Large intestine (tissue), 12 donors: ENCODE measurements at places on chromosomes 4 and X.
A peak's percentile ranks its signal among the peaks of the same experiment; 100 is the strongest.

- DNase-seq: no peak
These were observed 28.2 kb downstream of the IL13RA1 start for GRCh38 chrX:118755633-118756032.

DNA sequence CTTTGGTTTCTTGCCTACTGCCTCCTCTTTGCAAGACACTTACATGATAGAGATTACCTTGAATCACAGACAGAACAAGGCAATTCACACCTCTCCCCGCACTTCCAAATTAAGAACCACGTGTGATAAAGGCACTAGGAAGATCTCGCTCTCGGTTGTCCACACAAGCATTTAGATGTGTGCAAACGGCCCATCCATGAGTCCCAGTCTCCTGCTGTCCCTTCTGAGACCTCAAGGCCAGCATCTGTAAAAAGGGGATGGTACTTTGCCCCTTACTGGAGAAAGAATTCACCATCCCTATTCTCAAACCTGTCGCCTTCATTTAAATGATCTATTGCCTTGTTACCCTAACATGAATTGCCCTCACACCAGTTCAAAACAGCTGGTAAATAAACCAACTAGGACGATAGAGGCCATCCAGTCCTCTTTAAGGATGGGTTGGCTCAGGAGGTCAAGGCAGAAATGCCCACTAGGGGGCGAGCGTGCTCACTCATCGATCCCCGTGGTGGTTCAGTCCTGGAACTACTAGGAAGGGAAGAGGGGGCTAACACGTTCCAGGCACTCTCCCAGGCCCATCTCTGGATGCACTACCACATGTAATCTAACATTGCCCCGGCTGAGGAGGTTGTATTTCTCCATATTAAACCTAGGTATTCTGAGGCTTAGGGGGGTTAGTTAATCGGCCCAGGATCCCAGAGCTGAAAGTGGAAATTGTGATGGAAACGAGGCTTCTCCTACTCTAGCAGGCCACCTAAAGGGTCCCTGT is 95.8 kb downstream of the DHX15 start:
- peak; percentile 42 for DNase-seq

- DNase-seq: no peak
These were observed 42.2 kb upstream of the HMGB3 start for GRCh38 chrX:150940844-150941495.

GRCh38 chr4:66649236-66649635 is 896.1 kb downstream of the CENPC start:
- DNase-seq: no peak

DNA sequence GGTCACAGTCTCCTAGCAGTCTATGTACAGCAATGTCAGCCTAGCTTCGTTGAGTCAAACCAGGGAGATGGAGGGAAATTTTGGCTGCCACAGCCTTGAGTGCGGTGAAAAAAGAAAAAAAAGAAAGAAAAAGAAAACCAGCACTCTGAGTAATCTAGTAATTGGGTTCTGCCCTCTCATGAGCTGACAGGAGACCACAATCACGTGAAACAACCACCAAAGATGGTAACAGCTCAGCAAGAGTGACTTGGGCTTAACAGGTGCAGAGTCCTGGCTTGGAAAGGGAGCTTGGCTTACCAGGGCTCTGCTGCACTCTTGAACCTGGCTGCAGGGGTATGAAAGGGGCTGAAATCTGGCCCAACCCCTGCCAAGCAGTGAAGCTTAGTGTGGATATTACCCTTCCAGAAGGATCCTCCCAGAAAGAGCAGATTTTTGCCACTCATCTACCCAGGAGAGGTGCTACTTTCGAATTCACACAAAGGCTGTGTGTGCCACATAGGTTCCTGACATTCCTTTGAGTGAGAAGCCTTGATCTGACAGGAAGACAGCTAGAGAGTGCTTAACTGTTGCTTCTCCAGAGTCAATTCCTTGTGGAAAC is 350.3 kb downstream of the PTTG2 start:
- no peak for DNase-seq

GRCh38 chr4:94508806-94509205 is 57.1 kb downstream of the PDLIM5 start:
- no peak for DNase-seq

GRCh38 chrX:71320126-71320525 is 18.6 kb downstream of the ITGB1BP2 start:
- no peak for DNase-seq

DNA sequence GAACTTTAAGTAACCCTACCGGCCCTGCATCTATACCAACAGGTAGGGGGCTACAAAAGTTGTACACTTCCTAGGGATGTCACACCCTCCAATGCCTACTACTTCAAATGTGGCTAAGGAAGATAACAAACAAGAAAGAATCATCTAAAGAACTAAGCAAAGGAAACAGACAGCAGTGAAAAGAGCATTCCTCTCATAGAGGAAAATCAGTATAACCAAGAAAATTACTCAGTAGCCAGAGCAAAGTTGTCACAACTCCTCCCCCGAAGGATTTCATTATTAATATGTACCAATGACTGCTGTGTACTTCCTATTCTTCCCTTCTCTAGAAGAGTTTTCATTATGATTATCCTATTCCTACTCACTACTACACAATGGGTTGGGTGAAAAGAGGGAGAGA is 12.6 kb downstream of the ANKRD17 start:
- DNase-seq: no peak

DNA sequence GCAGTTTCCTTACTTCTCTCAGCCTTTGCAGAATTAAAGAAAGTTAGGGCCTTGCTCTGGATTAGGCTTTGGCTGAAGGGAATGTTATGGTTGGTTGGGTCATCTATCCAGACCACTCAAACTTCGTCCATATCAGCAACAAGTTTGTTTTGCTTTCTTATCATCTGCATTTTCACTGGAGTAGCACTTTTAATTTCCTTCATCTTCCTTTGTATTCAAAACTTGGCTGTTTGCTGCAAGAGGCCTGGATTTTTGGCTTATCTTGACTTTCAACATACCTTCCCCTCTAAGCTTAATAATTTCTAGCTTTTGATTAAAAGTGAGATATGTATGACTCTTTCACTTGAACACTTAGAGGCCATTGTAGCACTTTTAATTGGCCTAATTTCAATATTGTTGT is 126.7 kb upstream of the CENPE start:
- no peak for DNase-seq

GRCh38 chr4:152075253-152075928 is 314.6 kb upstream of the GATB start:
- DNase-seq: no peak

DNA sequence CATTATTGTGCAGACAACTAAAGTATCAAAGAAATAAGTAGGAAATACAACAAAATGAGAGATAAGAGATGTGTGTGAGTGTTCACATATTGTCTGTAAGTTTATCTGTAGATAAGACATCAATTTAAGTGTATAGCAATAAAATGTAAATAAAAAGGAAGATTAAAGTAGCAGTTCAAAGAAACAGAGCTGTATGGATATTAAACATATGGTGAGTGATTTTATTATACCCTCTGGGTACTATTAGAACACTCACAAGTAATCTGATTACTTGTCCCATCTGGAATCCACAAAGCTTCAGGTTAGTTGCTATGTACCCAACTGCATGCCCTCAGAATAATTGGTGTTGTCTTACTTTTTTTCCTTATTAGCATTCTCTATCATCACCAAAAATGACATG is 747.9 kb upstream of the ADGRL3 start:
- no peak for DNase-seq

- DNase-seq: peak; percentile 68
These were observed 26.0 kb downstream of the AFM start for GRCh38 chr4:73507541-73507940.

DNA sequence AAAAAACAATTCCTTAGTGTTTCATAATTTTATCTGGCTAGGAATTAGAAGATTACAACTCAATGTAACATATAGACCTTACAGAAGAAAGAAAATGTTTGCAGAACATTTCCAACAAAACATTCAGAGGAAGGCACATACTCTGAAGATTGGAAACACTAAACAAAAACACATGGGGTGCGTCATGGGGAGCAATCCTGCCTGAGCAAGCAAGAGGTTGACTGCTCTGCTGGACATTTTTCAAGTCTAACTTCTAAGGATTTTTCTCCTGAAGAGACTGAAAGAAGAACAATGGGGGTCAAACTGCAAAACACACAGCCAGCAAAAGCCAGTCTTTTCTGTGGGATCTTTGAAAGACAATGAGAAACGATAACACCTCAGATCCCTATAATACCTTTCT is 182.8 kb downstream of the GUCY2F start:
- DNase-seq: no peak

- DNase-seq: no peak
These were observed 476.2 kb downstream of the PPARGC1A start for GRCh38 chr4:23413631-23414030.

GRCh38 chr4:16106956-16107355 is 23.1 kb upstream of the PROM1 start:
- DNase-seq: no peak

GRCh38 chr4:75101906-75102786 is 169.2 kb downstream of the PARM1 start:
- DNase-seq: peak; percentile 44
